ENCODE measurements at places on chromosomes 4 and X.

DNA sequence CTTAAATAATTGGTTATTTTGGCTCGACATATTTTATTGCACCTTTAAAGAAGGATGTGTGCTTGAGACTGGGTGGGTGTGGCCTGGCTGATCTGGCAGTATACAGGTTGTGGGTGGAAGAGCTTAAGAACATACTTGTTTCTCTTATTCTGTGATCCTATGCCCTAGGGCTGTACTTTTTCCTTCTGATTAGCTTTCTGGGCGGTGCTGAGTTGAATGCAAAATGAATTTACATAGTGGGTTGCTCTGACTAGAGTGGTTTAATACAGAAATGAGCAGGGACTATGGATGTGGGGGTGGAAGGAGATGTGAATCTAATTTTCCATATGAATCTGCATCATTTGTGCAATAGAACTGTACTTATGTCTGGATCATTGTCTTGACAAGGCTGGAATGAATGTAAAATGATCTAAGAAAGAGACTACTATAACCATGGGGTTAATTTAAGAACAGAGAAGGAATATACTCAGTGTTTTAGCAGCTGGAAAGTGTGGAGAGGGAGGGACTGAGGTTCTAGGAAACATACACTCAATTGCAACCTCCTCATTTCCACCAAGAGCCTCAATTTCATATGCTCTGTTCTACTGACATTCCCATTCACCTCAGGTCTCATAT lies 73.7 kb downstream of the RLIM start:
- no peak for DNase-seq

GRCh38 chr4:2771264-2771663 lies 15.1 kb upstream of the TNIP2 start:
- peak; percentile 39 for DNase-seq

DNA sequence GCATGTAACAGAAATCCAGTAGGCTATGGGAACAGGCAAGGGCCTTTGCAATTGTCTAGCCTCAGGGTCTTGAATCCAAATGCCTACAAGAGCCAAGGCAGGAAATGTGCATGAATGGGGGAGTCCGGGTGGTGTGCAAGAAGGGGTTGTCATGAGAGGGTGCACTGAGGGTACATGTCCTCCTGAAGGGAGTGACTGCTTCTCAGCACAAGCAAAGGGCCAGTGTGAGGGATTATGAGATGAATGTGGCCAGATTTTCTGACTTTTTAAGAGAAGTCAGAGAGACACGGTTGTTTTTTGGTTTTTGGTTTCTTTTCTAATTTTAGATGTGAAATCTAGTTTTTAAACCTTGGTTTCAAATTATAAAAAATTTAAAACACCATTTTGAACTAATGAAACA lies 76.5 kb upstream of the LSM6 start:
- DNase-seq, result no peak

DNA sequence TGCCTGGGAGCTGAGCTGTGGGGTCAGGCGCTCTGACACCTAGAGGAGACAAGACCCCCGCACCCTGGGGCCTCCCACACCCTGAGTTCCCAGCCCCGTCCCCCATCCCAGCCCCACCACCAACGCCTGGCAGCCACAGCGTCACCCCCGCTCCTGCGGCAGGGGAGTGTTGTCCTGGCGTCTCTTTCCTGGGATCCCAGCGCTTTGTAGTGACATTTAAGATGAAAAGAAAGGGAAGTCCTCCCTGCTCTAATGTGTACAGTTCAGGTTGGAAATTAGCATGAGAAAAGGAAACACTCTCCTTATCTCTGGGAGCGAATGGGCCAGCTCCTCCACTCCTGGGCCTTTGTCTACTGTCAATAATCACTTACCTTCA lies 112.1 kb downstream of the FAM53A start:
- no peak for DNase-seq

DNA sequence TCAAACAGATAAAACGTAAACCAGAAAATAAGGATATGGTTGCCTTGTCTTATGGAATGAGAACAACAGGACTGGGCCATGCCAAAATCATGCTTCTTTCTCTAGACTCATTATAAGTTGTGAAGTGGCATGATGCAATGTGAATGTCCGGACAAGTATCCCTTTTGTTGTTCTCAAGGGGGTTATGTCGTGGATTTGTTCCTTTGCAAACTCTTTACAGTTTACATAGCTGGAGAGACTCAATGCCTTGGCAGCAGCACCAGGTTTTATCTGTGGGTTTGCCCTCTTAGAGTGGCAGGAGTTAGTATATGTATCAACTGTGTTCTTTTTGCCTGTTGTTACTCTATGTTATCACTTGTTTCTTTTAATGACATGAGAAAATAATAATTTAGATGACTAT lies 41.4 kb downstream of the SPRY1 start:
- no peak for DNase-seq

- peak; percentile 42 for DNase-seq
Observed at GRCh38 chr4:128819082-128819742, 9.7 kb downstream of the JADE1 start.

DNA sequence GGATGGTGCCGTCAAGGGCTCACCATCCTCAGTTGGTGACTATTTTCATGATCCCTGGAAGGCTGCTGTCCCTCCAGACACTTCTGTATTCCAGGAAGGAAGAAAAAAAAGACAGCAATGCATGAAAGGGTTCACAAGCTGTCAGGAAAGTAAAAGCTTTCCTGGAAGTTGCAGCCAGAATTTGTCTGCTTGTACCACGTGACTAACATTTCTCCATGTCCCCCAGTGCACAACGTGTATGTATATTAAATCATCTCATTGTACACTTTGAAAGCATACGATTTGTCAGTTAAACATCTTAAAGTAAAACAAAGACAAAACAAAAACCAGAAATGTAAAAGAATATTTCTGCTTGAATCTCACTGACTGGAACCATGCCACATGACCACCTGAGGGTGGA lies 127.4 kb upstream of the CLNK start:
- DNase-seq, result no peak

- no peak for DNase-seq
Observed at GRCh38 chr4:169530048-169530447, 82.3 kb downstream of the NEK1 start.

- DNase-seq, result peak; percentile 33
Observed at GRCh38 chrX:105331244-105331643, 110.8 kb upstream of the TEX13A start.

DNA sequence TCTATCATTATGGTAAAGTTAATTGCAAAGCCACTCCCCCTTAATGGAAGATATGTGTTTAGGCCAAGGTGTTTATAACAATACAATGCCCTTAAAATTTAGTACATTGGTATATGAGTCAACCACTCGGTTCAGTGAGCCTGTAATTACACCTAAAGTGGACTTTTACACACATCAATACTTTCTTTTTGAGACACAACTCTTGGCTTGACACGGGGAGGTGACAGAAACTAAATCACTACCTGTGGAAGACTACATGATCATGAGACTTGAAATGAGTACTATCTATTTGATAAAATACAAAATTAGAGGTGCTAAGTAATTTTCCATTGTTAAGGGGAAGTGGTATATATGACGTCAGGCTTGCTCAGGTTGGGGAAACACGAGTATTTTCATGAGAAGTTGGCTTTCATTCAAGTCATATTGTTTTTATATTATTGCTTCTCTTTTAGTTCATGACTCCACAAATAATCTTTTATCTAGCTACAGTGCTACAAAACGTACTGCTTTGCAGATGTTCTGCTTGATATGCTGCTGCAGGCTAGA lies 918.3 kb downstream of the ARAP2 start:
- DNase-seq, result no peak

GRCh38 chr4:188719794-188720193 lies 580.6 kb downstream of the TRIML1 start:
- DNase-seq, result no peak

DNA sequence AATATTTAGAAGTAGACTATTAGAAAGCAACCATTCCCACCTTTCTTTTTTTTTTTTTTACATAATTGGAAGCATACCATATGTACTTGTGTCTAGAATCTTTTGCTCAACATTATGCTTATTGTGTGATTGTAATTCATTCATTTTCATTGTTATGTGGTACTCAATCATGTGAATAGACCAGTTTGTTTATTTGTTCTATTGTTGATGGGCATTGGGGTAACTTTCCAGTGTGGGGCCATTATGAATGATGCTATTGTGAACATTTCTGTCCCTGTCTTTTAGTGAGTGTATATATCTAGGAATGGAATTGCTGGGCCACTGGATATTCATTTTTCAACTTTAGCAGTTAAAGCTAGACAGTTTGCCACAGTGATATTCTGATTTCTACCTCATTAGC lies 62.5 kb upstream of the MCUB start:
- DNase-seq, result no peak

- DNase-seq, result no peak
Observed at GRCh38 chr4:170305627-170306026, 215.9 kb upstream of the AADAT start.

DNA sequence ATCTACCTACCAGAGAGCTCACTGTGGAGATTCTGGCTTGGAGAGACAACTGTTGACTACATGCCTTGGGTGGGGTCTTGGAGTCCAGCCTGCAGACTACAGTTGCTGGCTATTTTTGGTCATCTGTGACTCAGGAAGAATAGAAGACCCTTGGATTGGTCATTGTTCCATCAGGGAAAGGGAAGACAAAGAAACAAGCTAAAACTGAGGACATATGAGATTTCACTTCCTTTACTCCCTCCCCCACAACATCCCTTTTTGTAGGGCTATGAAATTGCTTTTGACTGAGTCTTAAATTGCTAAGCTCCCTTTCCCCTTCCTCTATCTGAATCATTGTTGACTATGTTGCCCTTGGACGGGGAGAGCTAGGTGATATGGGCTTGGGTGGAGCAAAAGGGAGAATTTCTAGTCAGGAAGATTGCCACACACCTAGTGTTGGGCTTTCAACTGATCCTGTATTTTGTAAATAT lies 11.7 kb downstream of the MSN start:
- DNase-seq, result peak; percentile 75

GRCh38 chrX:16528620-16529019 lies 121.3 kb upstream of the S100G start:
- no peak for DNase-seq

- DNase-seq, result peak; percentile 1
Observed at GRCh38 chrX:85611926-85612325, 232.5 kb upstream of the POF1B start.

DNA sequence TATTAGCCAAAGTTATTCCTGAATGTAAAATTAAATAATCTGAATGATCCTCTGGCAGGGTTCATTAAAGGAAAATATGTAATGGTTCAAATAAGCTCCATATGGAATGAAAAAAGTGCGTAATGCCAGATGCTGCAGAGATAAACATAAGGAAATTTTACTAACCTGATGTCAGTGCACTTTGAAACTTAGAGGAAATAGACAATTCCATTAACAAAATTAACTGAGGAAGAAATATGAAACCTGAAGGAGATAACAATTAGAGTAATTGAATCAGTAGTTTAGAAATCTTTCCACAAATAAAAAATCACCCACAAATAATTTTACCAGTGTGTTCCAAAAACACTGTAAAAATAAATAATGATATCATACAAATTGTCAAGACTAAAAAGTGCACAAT lies 387.5 kb downstream of the GRIA2 start:
- DNase-seq, result no peak

GRCh38 chr4:139555705-139556070 lies 331 bp downstream of the SETD7 start:
- peak; percentile 48 for DNase-seq

DNA sequence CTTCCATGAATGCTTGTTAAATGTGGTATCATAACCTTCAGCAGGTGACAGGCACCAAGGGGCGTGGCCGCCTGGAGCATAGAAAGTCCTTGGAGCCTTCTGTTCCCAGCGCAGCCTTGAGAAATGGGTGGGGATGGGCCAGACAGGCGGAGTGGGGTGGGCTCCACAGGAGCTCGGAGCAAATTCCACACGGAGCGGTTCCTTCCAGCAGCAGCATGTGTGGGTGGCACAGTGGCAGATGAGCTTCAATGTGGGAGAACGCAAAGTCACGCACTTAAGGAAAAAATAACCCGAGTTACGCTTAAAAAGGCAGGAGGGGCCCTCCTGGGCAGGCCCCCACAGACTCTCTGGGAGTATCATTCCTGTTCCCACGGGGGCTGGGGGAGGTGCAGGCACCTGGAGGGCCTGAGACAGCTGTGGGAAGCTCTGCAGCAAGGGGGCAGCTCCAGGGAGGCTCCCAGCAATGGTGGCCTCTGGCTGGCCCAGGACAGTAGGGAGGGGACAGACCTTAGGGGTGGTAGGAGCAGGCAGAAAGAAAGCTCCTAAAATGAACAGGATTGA lies 15.3 kb downstream of the TMEM271 start:
- DNase-seq, result no peak
